Progenitor cell of endocrine pancreas (in vitro differentiated cells): ENCODE measurements at places on chromosomes 13 and 19. TPM values are rescaled to one million over a fixed set of nuclear protein-coding genes. Genes with fewer than 3 reads are reported as not detected.
A peak's percentile ranks its signal among the peaks of the same experiment; 100 is the strongest.

DNA sequence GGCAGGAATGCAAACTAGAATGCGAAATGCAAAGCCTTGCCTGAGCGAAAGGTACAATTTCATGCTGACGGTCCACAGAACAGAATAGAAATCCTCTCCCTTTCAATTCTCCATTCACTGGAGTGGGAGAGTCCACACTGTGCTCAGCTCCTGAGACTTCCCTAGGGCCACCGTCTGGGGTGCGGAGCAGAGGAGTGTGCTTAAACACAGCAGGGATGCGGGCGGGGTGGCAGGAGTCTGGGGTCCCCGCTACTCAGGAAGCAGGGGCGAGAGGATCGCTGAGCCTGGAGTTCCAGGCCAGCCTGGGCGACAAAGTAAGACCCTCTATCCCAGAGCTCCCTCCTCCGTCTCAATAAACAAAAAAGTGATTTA lies 552 bp upstream of the ZNF816 start:
- peak overlapping the region; percentile 98 for H3K27ac ChIP-seq
- H3K27me3 ChIP-seq: no peaks in the 10 kb centered on the region
- no peak for DNase-seq
- H3K4me1 ChIP-seq: peaks cover 20% of the 10 kb centered on the region
- peaks cover 44% of the 10 kb centered on the region for H3K36me3 ChIP-seq
- H3K4me3 ChIP-seq: peak overlapping the region; percentile 95

DNA sequence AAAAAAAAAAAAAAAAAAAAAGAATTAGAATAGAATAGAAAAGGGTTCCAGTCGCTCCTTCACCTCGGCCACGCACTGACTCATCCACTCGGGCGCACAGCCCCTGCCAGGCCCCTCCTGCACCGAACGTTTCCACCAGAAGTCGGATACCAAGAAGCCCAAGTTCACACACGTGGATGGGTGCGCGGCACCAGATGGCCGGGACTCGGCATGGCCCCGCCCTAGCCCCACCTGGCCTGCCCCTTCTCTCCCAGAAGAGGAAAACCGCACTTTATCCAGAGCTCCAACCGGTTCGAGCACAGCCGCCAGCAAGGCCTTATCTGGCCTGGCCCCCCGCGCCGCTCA lies 5.9 kb downstream of the PRR36 start:
- no peak overlapping the region for H3K27ac ChIP-seq
- H3K27me3 ChIP-seq: peaks cover 33% of the 10 kb centered on the region
- H3K36me3 ChIP-seq: peaks cover 12% of the 10 kb centered on the region
- DNase-seq: no peak

GRCh38 chr19:4284176-4284958 lies 5.3 kb downstream of the SHD start:
- no peak for DNase-seq
- H3K27ac ChIP-seq: no peak overlapping the region
- H3K4me3 ChIP-seq: no peak overlapping the region
- peaks cover 2% of the 10 kb centered on the region for H3K4me1 ChIP-seq
- no peaks in the 10 kb centered on the region for H3K36me3 ChIP-seq
- H3K27me3 ChIP-seq: peaks cover 33% of the 10 kb centered on the region

DNA sequence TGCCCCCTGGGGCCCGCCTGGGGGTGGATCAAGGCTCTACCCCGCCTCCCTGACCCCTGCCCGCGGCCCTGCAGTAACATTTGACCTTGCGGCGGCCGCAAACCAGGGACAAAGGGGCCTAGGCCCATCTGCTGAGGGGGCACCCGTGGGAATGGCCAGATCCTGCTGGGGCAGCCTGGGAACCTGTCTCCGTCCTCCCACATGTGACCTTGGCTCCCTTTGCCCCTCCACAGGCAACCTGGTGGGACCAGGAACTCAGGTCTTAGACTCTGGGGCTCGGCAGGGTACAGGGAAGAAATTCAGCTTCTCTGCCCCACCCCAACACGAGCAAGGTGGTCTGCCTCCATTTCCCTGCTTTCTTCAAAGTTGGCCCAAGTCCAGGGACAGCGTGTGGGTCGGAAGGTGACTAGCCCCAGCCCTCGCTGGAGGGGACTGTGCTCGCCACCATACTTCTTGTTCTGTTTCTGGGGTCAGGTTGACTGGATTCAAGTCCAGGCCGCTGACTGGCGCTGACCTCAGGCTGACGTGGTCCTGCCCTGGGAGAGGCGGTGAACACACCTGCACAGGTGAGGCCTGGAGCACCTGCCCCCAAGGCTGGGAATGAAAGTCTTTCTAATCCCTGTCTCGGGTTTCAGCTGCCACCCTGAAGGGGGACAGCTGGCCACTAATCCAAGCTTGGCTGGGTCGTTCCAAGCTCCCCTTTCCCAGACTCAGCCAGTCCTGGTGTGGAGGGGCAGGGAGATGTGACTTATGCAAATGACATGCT lies 2.5 kb upstream of the NR2F6 start:
- H3K4me1 ChIP-seq: peaks cover 26% of the 10 kb centered on the region
- peak; percentile 55 for DNase-seq
- H3K36me3 ChIP-seq: no peaks in the 10 kb centered on the region
- no peaks in the 10 kb centered on the region for H3K27me3 ChIP-seq

DNA sequence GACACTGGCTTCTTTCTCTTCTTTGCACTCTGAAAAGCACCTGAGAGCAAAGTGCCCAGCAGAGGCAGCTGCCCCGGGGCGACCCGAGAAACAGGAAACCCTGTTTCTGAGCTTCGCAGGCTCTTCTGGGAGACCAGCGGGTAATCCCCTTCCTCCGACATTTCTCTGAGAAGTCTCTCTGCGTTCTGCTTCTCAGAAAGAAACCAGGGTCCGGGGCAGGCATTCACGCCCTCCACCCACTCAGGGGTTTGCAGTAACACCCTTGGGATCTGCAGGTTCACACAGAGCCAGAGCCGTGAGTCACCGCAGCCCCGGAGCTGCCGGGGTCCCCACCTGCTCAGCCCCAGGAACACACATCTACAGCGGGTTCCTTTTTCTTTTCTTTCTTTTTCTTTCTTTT lies 86.0 kb downstream of the GADD45B start:
- no peaks in the 10 kb centered on the region for H3K27me3 ChIP-seq
- no peaks in the 10 kb centered on the region for H3K36me3 ChIP-seq
- no peak for DNase-seq
- no peaks in the 10 kb centered on the region for H3K4me1 ChIP-seq

DNA sequence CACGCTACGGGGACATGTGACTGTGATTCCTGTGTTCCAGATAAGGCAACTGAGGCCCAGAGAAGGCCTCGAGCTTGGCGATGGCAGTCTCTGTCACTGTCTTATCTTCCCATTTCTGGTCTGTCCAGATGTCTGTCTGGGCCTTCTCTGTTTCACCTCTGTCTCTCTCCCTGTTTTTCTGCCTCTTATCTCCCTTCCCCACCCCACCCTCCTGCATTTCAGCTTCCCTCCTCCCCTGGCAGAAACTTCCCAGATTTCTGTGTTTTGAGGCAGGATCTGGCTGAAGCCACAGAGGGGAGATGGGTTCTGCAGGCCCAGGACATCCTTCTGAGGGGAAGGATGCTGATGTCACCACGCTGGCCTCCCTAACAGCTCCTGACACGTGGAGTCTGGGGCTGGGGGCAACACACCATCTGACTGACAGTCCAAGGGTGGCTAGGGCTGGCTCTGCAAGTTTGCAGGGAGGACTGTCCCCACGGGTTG lies 14.4 kb downstream of the PAK4 start:
- H3K36me3 ChIP-seq: no peaks in the 10 kb centered on the region
- DNase-seq: no peak
- no peaks in the 10 kb centered on the region for H3K27me3 ChIP-seq
- no peak overlapping the region for H3K4me3 ChIP-seq

GRCh38 chr19:40416918-40417642 lies 3.9 kb upstream of the PRX start:
- no peak for DNase-seq
- H3K27me3 ChIP-seq: peaks cover 5% of the 10 kb centered on the region
- H3K4me1 ChIP-seq: peaks cover 6% of the 10 kb centered on the region
- no peak overlapping the region for H3K27ac ChIP-seq
- H3K36me3 ChIP-seq: no peaks in the 10 kb centered on the region

GRCh38 chr19:2469102-2469914 lies 6.6 kb upstream of the GADD45B start:
- no peak overlapping the region for H3K4me3 ChIP-seq
- no peaks in the 10 kb centered on the region for H3K4me1 ChIP-seq
- no peak for DNase-seq
- no peaks in the 10 kb centered on the region for H3K36me3 ChIP-seq
- H3K27me3 ChIP-seq: peaks cover 6% of the 10 kb centered on the region
- H3K27ac ChIP-seq: peak overlapping the region; percentile 27

GRCh38 chr19:51714848-51715247 lies 8.9 kb downstream of the HAS1 start:
- H3K27me3 ChIP-seq: peaks cover 69% of the 10 kb centered on the region
- no peaks in the 10 kb centered on the region for H3K4me1 ChIP-seq
- no peak for DNase-seq
- no peak overlapping the region for H3K27ac ChIP-seq
- H3K4me3 ChIP-seq: no peak overlapping the region
- H3K36me3 ChIP-seq: no peaks in the 10 kb centered on the region

DNA sequence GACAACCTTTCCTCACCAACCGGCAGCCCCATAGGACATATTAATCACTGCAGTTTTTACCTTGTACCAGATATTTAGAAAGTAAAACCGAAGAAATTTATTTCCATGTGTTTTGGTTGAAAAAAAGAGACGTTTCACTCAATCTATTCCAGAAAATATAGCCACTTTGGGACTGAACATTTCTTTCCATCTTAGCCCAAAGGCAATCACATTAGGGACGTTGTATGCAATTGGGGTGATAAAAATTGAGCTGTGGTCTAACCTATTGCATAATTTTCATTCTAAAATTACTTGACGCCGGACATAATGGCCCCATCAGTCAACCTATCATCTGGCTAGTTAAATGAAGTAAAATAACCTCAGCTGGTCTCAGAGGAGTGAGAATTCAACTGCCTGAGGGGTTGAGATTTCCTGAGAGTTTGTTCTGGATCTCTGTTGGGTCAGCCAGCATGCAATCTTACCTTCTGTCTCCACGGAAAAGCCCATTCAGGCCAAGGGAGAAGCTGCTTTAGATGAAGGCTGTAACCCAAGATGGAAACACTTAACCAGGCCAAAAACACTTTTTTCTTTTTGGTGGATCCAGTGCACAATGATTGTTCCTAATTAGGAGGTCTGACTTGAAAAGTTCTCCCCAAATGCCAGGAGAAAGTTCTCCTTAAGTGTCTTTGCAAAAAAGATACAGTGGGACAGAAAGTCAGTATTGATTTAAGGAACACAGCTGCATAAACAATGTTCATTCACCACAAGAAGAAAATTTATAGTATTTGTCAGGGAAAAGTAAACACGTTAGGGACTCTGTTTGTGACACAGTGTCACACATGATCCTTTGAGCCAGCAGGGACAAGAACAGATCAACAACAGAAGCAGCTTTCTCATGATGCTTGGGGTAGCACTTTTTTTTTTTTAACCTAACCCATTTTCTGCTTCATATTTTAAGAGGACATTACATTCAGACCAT lies 34.1 kb downstream of the DLEU7 start:
- peak overlapping the region; percentile 70 for H3K27ac ChIP-seq
- H3K36me3 ChIP-seq: peaks cover 3% of the 10 kb centered on the region

Gene LENG9
- total RNA-seq: 0.72 and 0.75 TPM in 2 replicates

Gene ANKRD10
- 228 and 235 TPM in 2 replicates for total RNA-seq
